Activated CD8-positive, alpha-beta memory T cell treated with anti-CD3 and anti-CD28 coated beads, Interleukin-2, amount 10 ng/mL, durations not matched to agents 7 days and 5 days (primary cell): ENCODE measurements at places on chromosomes 16 and 17. TPM values are rescaled to one million over a fixed set of nuclear protein-coding genes. Genes with fewer than 3 reads are reported as not detected.

GRCh38 chr16:86661706-86662105 lies 83.4 kb downstream of the FOXL1 start:
- no peak for DNase-seq

DNA sequence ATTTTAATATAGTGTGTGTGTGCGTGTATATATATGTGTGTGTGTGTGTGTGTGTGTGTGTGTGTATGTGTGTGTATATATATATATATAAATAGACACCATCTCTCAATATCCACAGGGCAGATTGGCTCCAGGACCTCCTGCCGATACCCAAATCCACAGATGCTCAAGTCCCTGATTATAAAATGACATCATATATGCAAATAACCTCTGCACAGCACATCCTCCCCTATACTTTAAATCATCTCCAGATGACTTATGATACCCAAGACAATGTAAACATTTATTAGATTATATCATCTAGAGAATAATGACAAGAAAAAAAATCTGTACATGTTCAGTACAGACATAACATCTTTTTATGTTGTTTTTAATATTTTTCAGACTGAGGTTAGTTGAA lies 7.8 kb downstream of the DUSP3 start:
- no peak for DNase-seq

GRCh38 chr16:85969159-85969558 lies 70.2 kb downstream of the IRF8 start:
- DNase-seq: no peak

DNA sequence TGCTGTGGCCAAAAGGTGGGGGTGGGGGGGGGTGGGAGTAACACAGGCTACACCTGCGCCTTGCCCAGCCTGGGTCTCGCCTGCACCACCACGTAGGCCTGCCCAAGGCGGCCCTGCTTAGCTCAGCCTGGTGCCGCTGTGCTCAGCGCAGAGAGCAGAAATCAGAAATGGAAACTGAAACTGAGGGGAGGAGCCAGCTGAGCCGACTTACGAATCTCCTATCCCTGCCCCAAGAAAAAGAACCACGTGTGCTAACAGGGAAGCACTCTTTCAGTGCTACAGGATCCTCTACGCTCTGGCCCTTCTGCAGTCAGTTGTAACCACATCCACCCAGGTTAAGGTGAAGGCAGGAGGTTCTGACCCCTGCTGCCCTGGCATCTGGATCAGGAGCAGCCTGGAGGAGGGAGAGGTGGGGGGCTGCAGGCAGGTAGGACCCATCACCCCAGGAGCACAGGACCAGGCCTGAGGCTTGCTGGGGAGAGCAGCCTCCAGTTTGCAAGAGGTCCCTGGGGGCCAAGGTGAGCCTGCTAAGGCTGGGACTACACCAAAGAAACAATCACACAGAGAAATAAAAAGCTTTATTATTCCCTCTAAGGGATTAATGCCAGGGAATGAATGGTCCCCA lies at the start of gene DHX58:
Gene DHX58 (minus strand): TSS at position 163 of the 625 bp plus-strand sequence. CDS start 822 bp downstream, outside the sequence.
- DNase-seq: peak; percentile 92

DNA sequence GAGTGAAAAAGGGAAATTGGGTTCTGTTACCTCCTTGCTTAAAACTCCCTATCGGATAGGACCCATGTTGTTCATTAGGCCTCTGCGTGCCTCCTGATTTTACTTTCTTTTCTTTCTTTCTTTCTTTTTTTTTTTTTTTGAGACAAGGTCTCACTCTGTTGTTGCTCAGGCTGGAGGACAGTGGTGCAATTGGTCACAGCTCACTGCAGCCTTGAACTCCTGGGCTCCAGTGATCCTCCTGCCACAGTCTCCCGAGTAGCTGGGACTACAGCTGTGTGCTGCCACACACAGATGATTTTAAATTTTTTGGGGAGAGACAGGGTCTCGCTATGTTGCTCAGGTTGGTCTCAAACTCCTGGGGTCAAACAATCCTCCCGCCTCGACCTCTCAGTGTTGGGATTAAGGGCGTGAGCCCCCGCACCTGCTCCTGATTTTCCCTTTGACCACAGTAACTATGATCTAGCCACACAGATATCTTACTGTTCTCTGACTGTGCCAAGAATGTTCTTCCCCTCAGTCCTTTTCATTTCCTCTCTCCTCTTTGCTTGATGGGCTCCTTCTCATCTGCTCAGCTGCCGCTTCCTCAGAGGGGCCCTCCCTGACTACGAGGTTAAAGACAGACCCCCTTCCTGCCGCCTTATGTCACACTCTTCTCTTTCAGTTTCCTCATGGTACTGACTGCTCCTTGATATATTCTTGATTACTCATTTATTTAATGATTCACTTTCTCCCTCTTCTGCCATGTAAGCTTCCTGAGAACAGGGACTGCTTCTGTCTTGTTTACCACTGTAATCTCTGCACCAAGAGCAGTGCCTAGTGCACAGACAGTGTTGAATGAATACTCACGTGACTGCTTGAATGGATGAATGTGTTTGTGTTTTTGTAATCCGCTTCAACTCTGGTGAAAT lies 44.3 kb downstream of the LCMT1 start:
- peak; percentile 42 for DNase-seq

- no peak for DNase-seq
These were observed 28.9 kb downstream of the SLC7A5 start for GRCh38 chr16:87840271-87840978.

The ACBD4 gene
- 14.9 TPM for total RNA-seq
